Motor neuron (in vitro differentiated cells): ENCODE measurements at places on chromosomes 5 and 9.

DNA sequence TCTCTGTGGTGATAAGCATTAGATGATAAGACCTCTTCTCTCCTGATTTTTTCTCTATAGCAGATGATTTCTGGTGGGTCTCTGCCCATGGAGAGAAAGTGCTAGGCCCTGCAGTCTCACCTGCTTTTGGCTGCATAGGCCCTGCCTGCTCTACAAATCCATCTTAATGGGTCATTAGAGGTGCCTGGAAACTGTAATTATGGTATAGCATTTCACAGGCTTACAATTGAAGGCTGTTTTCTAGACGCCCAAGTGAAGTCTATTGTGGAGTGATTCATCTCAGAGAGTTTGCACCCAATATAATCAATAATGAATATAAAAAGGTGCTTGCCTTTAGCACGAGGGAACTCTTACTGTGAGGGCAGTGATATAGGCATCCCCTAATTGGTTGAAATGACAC lies 33.8 kb downstream of the NEUROG1 start:
- no peak for ATAC-seq

DNA sequence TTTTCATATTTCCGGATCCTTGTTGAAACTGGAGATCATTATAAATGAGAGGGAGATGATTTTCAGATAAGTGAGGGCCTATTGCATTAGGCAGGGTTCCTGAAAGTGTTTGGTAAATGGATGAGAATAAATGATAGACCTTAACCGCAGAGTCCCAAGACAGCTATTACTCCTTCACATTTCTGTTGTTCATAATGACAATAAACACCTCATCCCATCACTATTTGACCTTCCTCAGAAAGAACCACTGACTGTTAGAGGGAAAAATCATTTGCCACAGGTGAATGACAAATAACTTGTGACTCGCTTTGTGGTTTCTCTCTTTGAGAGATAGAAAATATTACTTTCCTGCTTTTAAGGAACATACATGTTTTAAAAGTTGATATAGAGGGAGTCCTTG lies 47.3 kb upstream of the TRMT10B start:
- ATAC-seq = no peak

DNA sequence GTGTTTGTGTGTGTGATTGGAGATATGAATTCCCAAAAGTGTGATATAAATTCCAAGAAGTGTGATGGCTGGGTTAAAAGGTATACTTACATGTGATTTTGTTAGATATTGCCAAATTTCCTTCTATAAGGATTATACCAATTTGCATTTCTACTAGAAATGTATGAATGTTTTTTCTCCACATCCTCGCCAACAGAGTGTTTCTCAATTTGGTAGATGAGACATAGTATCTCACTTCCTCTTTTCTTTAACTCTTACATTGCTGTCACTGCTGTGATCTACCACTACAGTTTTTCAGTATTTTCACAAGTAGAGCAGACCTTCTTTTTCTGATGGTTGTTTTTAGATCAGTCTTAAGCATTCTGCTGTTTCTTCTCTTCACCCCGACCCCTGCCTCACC lies 111.3 kb downstream of the FER start:
- ATAC-seq = no peak

GRCh38 chr5:135158982-135159381 lies 125.0 kb upstream of the PITX1 start:
- no peak for ATAC-seq

GRCh38 chr9:99370376-99370775 lies 148.3 kb downstream of the SEC61B start:
- ATAC-seq = no peak

DNA sequence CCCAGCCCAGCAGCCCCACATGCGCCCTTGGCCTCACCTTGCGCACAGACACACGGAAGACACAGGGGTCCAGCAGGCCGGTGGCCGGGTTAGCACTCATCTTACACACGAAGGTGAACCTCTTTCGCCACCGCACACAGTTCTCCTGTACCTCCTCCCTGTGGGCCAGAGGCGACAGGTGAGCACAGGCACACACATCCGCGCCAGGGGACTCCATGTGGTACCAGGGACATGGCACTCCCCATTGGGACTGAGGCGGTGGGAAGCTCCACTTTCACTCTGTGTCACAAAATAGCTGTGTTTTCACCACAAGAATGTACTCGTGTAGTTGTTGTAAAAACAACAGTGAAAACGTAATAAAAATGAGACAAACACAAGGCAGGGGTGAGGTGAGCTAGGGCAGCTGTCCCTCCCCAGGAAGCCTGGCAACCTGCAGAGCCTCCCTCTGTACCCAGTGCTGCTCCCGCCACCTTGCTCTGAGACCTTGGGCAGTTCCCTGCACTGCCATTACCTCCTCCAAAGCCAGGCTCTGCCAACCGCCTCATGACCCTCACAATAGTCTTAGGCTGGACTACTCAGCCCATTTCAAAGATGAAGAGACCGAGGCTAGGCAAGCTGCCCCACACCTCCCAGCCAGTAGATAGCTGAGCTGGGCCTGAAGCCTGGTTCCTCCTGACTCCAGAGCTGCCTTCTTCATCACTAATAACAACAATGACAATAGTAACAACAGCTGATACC lies 16.3 kb upstream of the DPM2 start:
- ATAC-seq = no peak

DNA sequence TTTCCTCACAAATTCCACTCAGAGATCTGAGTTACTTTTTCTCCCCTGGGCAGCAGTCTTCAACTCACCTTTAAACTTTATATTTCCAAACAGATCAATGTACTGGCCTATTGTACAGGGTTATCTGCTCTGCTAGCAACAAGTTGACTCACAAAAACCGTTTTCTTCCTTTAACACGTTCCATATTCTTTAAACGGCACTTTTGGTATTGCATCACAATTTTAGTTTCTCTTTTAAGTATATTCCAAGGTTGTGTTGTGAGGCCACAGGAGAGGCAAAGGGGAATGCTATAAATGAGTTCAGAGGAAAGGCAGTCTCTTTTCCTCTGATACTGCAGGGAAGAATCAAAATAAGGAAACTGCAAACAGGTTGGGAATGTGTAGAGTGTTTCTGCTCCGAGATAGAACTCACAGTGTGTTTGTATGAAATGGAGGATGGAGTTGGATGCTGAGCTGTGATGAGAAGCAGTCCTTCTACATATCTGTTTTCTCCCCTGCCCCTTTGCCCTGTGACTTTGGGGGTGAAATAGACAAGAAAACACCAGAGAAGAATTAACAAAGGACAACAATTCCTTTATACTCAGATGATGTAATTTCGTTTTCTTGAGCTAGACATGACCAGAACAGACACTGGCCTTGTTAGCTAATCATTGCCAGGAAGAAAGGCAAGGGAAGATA lies 9.9 kb upstream of the ALDOB start:
- no peak for ATAC-seq

DNA sequence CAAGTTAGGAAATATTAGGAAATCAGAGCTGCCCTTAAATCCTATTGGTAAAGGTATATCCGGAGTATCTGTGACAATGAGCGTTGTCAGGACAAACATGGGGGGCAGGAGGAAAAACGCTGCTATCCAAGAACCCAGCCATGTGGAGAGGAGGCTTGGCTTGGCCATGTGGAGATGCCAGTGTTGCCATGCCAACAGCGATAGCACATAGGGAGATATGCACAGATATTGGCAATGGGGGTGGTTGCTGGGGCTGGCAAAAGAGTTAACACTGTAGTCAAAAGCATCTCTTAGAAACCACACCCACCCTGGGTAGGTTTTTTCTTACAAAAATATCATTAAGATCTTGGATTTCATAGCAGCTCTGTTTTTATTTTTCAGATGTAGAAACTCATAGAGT lies 106.4 kb upstream of the ASTN2 start:
- no peak for ATAC-seq

DNA sequence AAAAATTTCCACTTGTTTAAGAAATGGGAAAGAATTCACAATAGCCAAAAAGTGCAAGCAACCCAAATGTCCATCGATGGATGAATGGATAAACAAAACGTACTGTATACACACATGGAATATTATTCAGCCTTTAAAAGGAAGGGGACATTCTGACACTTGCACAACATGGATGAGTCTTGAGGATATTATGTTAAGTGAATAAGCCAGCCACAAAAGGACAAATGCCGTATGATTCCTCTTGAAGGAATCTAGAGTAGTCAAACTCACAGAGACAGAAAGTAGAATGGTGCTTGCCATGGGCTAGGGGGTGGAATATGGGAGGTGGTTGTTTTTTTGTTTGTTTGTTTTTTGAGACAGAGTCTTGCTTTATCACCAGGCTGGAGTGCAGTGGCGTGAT lies 3.8 kb upstream of the ATP6V0E1 start:
- no peak for ATAC-seq

GRCh38 chr5:6827526-6828219 lies 114.4 kb downstream of the TENT4A start:
- peak; percentile 54 for ATAC-seq

GRCh38 chr9:121720311-121721057 lies 69.0 kb downstream of the DAB2IP start:
- no peak for ATAC-seq

DNA sequence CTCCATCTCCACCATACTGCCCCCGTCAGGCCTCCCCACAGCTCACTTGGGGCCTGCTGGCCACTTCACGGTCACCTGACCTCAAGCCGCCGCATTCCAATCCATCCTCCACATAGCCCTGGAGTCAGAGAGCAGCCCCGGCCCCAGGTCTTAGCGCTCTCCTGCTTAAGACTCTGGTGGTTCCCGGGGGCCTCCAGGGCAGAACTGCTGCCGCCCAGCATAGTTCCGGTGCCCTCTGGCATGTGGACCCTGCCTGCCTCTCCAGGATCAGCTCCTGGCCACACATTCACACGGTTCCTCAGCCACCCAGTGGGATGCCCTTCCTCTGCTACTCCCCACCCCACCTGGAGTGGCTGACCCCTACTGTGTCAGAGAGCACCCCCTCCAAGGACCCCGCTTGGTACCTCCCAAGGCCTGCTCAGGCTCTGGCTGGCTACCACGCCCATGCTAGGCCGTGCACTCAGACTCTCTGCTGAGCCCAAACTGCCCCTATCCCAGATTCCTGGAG lies 8.7 kb downstream of the PHYKPL start:
- ATAC-seq = peak; percentile 93

- no peak for ATAC-seq
Observed at GRCh38 chr9:134521817-134522501, 119.6 kb upstream of the COL5A1 start.

DNA sequence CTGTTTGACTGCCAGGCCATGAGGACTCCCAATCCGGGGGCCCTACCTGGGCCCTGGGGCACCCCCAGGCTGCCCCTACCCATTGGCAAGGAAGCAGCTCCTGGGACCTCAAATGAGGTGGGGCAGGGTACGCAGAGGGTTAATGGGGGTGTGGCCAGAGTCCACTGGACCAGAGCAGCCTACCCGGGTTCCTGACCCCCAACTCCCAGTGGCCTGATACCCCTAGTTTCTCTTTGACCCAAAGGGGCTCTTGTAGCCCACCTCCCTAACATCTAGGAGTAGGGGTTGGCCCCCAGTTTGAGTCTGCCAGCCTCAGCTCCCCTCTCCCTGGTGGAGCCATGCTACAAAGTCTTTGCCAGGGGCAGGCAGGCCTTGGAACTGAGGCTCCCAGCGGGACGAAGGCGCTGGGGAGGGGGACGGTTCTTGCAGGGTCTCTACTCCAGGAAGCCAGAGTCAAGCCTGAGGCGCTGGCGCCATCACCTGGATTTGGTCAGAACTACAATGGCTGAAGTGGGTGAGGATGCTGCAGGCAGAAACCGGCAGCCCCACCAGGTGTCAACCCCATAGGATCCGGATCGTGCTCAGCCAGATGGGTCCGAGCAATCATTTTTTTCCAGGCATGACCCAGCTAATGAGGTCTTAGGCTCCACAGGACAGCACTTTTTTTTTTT lies 8.4 kb upstream of the CERCAM start:
- peak; percentile 77 for ATAC-seq

DNA sequence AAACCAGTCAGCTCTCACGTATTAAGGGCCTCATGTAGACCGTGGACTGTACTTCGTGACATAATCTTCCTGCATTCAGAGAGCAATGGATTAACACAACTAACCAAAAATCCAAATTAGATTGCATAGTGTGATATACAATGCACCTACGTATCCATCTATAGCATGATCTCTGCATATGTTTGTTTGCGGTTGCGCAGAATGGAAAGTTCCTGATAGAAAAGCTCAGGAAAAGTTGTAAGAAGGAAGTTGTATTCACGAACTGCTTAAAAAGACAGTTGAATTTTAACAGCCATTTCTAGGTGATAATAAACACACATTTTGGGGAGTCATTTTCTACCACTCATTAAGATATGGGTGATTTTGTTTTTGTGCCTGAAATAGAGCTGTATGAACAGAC lies 869.0 kb downstream of the TLE4 start:
- ATAC-seq = no peak

DNA sequence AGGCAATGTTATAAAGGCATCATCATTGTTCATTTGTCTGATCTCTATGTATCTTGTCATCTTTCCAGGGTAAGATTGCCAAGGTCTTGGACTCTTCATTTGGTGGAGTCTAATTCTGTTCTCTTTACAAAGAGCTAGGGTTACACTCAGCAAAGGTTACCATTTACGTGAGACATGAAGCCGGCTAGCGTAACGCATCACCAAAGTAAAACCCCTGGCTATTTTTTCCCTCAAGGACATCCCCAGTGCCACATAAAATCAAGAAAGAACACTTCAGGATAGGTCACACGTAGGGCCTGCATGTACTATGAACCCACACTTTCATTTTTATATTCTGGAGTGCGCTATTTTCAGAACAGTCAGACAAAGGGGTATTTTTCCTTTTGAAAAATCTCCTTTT lies 20.0 kb upstream of the MYOT start:
- no peak for ATAC-seq

GRCh38 chr5:168827636-168828035 lies 248.5 kb upstream of the PANK3 start:
- no peak for ATAC-seq

DNA sequence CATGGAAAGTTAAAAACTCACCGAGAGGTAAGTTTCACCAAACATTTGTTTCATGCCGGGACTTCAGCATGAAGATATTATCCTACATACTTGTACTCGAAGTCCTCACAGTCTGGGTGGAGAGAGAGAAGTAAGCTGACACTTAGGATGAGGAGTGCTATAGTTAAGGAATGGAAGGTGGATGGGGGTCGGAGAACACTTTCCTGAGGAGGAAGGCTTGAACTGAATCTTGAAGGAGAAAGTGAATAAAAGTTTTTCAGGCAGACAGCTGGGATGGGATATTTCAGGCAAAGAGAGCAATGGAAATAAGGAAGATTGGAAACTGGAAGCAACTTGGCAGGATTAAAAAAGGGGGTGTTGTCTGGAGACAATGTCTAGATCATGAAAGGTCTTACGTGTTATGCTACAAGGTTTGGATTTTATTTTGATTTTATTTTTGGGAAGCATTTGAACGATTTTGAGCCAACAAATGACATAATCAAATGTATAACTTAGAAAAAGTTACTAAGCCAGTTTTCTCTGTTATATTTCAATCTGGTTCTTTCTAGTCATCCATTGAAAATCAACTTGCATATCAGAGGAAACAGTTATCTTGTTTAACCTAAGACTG lies 167.1 kb downstream of the PAM start:
- no peak for ATAC-seq

GRCh38 chr5:54212331-54212730 lies 98.0 kb downstream of the ARL15 start:
- ATAC-seq = no peak

- ATAC-seq = no peak
Observed at GRCh38 chr5:159602434-159602833, 272.1 kb upstream of the IL12B start.

- ATAC-seq = no peak
Observed at GRCh38 chr9:14365670-14366069, 51.7 kb upstream of the NFIB start.

- no peak for ATAC-seq
Observed at GRCh38 chr9:2427120-2427891, 194.3 kb upstream of the VLDLR start.

- no peak for ATAC-seq
Observed at GRCh38 chr5:145236983-145237382, 598.2 kb downstream of the PRELID2 start.
